ENCODE measurements at places on chromosomes 3 and 15.

DNA sequence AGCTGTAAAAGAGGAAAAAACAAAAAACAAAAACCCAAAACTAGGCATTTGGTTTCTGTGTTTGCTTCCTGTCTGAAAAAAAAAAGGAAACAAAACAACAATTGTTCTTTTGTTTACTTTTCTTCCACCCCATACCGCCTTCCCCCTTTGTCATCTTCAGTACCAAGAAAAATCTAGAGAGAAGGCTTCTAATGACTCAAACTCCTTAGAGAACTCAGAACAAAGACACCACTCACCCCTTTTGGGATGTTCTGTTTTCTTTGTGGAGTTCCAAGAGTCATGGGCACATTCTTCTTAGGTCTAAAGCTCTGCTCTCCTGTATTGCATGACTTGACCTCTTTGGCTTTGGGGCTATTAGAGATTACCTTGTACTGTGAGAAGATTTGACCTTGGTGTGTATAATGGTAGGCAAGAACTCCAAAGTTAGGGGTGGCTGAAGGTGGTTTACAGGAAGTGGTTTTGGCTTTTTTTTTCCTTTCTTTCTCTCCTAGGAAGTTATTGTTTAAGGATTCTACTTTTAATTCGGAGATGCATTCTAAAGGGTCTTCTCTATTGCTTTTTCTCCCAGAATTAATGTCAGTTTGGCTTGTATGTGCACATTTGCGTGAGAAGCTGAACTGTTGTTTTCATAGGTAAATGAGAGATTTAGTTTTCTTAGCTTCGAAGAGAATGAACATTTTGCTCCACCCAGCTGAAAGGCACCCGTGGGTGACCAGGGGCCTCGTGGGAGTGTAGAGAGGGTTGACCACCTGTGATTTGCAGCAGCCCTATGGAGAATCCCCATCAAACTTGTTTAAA lies 39.5 kb upstream of the ZBTB20 start:
- no peak for DNase-seq

GRCh38 chr15:96947296-96948229 lies 617.1 kb downstream of the NR2F2 start:
- DNase-seq = no peak

GRCh38 chr3:197298945-197299854 lies 788 bp upstream of the DLG1 start:
- DNase-seq = no peak

- DNase-seq = no peak
Measured at GRCh38 chr3:141067206-141067974, 16.2 kb downstream of the SPSB4 start.

DNA sequence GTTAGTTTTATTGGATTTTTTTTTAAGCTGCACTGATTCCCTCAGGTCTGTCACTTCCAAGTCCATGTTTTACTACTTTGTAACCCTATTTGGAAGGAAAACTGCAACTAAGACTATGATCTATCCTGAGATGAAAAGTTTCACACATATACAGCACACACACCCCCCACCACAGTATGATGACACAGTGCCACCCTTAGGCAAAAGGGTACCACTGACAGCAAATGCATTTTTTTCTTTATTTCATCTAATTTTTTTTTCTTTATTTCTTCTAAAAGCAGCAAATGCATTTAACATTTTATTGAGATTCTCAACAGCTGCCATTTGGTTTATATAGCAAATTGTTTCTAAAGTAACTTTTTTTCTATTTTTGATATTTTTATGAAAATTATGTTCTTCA lies 21.2 kb downstream of the NGRN start:
- no peak for DNase-seq

GRCh38 chr3:38347421-38348200 lies 1.0 kb downstream of the XYLB start:
- no peak for DNase-seq

- no peak for DNase-seq
Measured at GRCh38 chr15:28974142-28974541, 88.4 kb downstream of the APBA2 start.

GRCh38 chr3:122298239-122298638 lies 26.8 kb upstream of the CSTA start:
- no peak for DNase-seq

- no peak for DNase-seq
Measured at GRCh38 chr15:83873966-83874365, 220.0 kb downstream of the ADAMTSL3 start.

DNA sequence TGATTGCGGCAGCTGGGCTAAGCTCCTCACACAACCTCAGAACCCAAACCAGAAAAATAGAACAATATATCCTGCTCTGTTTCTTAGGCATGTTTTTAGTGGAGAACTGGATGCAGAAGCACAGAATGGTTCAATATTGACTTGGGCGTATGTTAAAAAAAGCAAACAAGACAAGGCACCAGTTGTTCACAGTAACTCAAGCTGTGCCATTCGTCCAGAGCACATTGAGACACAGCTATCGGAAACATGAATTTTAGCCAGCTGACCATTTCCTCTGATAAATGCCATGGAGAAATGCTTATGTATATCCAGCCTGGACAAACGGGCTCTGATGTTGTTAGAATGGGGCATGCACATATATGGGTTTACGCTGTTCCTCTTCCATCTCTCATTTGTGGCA lies 129.2 kb upstream of the PDZRN3 start:
- no peak for DNase-seq

GRCh38 chr15:80503319-80503952 lies 99.3 kb downstream of the ARNT2 start:
- DNase-seq = no peak

DNA sequence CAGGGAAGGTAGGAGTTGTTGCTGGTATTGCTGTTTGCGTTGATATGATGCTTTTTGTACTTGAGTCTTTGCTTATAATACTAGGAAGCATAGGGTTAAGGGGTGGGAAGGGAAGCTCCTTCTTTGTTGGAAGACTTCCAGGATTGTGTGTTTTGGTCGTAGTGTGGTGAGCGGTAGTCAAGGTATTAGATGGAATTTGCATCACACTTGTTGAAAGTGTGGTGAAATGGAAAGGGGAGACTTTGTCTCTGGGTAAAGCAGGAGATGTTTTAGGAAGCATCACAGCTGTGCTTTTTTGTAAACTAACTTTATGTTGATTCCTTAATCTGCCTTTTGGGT lies 14.9 kb downstream of the IGSF10 start:
- no peak for DNase-seq

- DNase-seq = no peak
Measured at GRCh38 chr3:172965256-172965655, 175.8 kb downstream of the SPATA16 start.

Data from D721Med (cell line).